Thoracic aorta (tissue), 2 donors: ENCODE measurements at places on chromosomes 11 and 22. TPM values are rescaled to one million over a fixed set of nuclear protein-coding genes. Genes with fewer than 3 reads are reported as not detected.

DNA sequence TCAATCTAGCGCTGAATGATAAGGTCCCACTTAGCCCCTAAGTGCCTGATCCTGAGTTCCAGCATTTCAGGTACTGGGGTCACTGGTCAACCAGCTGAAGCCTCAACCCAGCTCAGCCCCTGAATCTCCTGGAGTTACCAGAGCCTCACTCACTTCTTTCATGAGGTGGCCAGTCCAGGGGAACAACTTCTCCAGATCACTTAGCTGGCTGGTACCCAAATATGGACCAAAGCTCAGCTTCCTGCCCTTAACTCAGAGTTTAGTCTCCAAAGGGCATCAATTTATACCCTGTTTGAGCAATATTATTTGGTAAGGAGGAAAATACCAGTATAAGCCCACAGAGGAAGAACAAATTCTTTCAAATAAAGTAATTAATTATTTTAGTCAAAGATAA lies 105.6 kb downstream of the SLC1A2 start:
- DNase-seq: no peak

DNA sequence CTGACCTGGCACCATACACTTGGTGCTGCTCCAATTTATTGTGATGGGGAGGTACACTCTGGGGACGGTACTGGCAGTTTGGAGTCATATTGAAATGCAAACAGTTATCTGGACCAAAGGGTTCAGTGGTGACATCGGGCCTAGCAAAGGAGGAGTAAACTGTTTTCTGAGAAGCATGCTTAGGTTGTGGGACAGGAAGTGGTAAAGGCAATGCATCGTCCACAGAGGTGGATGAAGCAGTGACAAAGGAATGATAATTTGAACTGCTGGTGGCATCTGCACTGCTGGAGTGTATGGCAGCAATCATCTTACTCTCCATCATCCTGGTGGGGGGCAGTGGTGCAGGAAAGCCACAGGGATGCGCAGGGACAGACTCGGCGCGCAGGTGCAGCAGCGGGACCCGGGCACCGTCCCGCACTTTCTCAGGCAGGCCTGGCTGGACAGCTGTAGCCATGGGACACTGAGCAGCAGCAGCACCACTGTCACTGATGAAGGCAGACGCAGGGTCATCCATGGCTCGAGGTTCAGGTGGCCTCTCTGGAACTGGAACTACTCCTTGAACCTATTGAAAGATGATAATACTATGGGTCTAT lies 28.0 kb upstream of the TP53AIP1 start:
- no peak for DNase-seq

- DNase-seq: no peak
Observed at GRCh38 chr11:114684636-114685035, 6.3 kb downstream of the NXPE2 start.

GRCh38 chr11:63583357-63583677 lies 20.1 kb upstream of the PLAAT2 start:
- no peak for DNase-seq

DNA sequence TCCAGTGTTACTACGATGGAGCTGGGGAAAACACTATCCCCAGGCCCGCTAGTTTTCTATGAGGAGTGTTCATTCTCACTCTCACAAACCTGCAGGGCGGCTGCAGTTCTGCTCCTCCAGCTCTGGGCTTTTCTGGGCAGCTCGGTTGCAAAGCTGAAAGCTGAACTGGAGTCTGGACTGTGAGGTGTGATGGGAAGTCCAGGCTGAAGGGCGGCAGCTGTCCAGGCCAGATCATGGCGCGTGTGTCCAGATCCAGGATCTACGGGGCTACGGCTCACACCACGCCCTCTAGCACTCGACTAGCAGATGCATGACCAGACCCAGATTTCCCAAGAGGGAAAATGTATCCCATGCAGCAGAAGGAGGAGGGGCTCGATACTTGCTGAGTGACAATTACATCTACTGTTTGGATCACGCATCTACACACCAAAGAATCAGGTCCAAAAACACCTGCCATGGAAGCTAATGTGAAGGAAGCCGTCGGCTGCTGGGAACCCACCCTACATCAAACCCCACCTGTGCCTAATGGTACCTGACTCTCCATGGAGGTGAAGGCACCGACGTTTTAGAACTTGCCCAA lies 555.0 kb downstream of the BRD1 start:
- no peak for DNase-seq

GRCh38 chr11:288478-289397 lies at the start of gene PGGHG:
Gene PGGHG, plus strand, starts transcription at chr11:289126. Its CDS starts 691 bp downstream, at chr11:289817.
- DNase-seq: no peak

DNA sequence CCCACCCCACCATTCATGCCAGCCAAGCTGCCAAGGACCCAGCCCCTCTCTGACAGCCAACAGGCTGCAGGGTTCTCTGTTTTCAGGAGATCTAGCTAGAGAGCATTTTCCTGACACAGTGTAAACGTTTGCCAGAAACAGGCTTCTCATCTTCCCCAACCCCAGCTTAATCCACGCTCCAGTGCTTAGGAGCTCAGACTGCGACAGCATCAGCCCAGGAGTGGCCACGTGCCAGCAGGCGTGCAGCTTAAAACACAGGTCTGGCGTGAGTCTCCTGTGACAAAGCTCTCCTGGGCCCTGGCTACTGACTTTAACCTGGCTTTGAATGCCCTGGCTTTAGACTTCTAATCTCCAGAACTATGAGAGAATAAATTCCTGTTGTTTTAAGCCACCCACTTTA lies 66.6 kb downstream of the GALNT18 start:
- no peak for DNase-seq

GRCh38 chr11:80163441-80163840 lies 722.6 kb upstream of the TENM4 start:
- no peak for DNase-seq

GRCh38 chr11:113242767-113243397 lies 71.5 kb upstream of the TTC12 start:
- no peak for DNase-seq

DNA sequence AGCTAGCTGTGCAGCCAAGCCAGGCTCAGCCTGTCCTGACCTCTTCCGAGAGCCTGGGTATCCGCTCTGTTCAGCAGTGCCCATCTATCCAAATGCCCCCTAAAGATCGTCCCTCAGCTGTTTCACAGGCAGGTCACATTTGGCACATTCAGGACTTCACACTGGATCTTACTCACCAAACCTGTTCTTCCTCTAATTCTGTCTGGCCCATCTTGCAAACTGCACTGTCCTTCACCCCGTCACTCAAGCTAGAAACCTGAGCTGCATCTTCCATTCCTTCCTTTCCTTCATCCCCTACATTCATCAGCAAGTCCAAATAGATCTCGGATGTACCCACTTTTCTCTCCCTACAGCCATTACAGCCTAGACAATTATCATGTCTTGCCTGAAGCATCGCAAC lies 60.7 kb upstream of the CSNK2A3 start:
- DNase-seq: no peak

GRCh38 chr11:86798988-86799387 lies 1.4 kb upstream of the PRSS23 start:
- no peak for DNase-seq

- no peak for DNase-seq
Observed at GRCh38 chr11:82732348-82732733, 1.3 kb downstream of the FAM181B start.

DNA sequence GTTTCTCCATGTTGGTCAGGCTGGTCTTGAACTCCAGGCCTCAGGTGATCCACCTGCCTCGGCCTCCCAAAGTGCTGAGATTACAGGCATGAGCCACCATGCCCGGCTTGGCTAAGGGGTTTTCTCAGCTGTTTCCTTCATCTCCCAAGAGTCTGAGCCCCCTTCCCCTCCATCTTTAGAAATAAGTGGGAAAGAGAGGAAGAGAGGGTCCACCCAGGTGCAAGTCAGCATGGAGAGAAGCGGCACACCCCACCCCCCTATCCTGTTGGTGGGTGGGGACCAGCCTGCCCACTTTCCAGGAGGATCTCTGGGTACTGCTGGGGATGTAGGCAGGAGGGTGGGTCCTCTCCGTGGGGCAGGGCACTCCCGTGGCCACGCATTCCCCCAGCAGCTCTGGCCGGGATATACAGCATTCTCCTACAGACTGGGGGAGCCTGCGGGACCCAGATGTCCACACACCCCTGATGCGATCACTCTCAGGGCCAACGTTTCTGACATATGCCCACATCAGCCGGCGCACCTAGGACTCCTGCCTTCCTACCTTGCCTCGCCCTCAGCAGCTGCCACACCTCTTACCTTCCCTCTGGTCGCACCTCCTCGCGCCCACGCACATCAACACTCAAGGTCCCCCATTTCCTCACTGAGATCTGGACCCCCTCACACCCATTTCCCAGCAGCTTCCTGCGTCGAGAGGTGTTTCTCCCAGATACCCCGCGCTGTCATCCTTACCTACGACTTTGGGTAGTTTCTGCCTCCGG lies 8.9 kb downstream of the SCARF2 start:
- DNase-seq: no peak

- DNase-seq: no peak
Observed at GRCh38 chr22:41982865-41983264, 13.6 kb downstream of the SEPTIN3 start.

DNA sequence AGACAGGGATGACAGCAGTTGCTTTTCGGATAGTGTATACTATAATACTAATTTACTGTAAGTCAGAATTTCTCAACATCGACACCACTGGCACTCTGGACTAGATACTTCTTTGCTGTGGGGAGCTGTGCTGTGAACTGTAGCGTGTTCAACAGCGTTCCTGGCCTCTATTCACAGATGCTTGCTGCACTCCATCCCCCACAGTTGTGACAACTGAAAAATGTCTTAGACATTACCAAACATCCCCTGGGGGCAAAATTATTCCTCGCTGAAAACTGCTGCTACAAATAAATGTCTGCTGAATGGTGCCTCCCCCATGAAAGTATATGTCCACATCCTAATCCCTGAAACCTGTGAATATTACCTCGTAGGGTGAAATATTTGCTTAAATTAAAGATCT lies 7.5 kb upstream of the SLC15A3 start:
- DNase-seq: no peak

- DNase-seq: no peak
Observed at GRCh38 chr11:75786101-75786736, 17.6 kb downstream of the DGAT2 start.

DNA sequence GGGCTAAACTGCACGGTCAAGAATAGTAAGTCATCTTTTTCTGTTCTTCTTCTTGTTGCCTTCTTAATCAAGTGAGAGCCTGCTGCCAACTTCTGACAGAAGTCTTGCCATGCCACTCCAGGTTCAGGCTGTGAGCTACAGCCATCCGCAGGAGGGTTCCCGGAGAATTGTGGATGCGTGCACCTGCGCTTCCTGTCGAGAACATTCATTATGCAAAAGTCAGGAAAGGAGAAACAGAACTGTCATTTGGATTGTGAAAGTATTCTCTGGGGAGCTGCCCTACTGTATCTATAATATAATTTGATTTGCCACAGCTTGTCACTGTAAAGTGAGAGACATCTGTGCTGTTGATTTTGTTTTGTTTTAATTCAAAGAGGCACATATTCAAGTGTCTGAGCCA lies 12.3 kb downstream of the IL17RA start:
- DNase-seq: no peak

DNA sequence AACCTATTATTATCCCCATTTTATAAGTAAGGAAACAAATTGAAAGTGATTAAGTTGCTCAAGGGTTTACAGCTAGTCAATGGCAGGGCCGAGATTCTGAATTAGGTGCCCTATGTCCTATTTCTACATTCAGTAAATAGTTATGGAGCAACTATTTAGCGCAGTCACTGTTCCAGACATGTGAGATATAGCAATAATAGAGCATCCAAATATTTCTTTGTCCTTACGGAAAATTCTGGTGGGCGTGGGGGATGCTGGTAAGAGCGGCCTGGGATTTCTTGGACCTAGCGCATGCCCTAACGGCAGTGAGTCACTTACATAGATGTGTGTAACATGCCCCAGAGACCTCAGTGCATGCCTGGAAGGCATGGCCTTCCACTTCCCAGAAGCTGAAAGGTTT lies 4.4 kb downstream of the DTX4 start:
- DNase-seq: no peak

DNA sequence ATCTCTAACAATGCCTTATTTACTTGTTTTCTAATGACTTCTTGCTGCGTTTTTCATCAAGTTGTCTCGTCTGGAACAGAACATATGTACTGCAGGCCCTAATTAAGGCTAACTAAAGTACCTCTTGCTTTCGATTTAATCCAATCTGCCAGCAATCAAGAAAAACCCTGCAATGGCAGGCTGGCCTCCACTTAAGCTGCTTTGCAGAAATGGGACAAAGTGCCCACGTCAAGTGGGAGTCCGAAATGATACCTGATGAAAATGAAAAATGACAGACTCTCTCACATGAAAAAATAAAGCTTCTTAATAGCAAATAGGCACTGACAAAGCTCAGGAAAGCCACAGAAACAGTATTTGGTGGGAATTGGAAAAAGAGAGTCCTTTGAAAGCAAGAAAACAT lies 1454.7 kb downstream of the FAM181B start:
- DNase-seq: no peak

DNA sequence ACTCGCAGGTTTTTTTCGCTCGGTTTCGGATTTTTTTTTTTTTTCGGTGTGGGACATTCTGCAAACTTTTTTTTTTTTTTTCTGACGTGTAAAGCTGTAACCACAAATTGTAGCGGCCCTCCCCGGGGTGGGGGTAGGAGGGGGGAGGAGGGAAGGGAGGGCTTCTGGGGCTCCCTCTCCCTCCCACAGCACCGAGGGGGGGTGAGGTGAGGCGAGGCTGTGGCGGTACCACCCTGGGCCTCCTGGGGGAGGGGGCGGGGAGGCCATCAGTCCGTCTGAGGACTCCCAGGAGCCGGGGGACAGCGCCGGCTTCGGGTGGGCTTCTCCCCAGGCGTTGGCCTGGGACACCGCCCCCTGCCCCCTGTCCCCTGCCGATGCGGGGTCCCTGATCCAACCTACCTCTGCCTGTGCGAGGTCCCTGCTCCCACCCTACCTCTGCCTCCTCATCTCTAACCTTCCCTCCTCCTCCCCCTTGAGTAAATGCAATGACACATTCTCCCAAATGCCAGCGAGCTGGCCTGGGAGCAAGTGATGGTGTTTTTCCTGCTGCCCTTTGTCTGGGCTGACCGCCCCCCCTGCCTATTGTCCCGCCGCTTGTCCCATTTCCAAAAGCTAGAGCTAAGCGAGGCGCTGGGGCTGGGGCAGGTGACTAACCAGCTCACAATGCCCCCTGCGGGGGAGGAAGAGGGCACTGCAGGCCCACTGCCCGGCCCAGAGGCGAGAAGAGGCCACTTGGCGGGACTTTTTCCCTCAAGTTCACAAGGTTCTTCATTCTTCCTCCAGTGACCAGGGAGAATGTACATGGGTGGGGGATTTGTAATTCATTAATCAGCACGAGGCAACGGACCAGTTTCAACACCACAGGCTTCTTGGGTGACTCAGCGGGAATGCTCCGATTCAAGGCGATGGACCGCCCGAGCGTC lies 511 bp upstream of the CLCF1 start:
- DNase-seq: peak; percentile 82

The FJX1 gene
- total RNA-seq: 19.2 TPM

The MRGPRF gene
- total RNA-seq: 67.5 TPM

The RHBDD3 gene
- total RNA-seq: 23.9 TPM

The FXYD6 gene
- 17.8 TPM for total RNA-seq

The GPHA2 gene
- not detected for total RNA-seq

The OR51B5 gene
- 0.49 TPM for total RNA-seq

The FOLH1 gene
- 0.63 TPM for total RNA-seq

The TUB gene
- 8.9 TPM for total RNA-seq

The PEX16 gene
- 12.1 TPM for total RNA-seq

The RAB39A gene
- total RNA-seq: 1.2 TPM

The MGAT3 gene
- 1.1 TPM for total RNA-seq

The LMO2 gene
- total RNA-seq: 37.0 TPM

The GGTLC3 gene
- not detected for total RNA-seq

The GLYAT gene
- not detected for total RNA-seq

The CRYBB3 gene
- 1.8 TPM for total RNA-seq

The KDM4E gene
- not detected for total RNA-seq
